Activated CD4-positive, alpha-beta T cell treated with anti-CD3 and anti-CD28 coated beads, Interleukin-2, amount 10 ng/mL, durations not matched to agents 7 days and 5 days (primary cell): ENCODE measurements at places on chromosomes 2 and 18.

- no peak for DNase-seq
These were observed 248.7 kb upstream of the PIK3C3 start for GRCh38 chr18:41706301-41706700.

GRCh38 chr18:55179835-55180234 lies 220.6 kb upstream of the CCDC68 start:
- no peak for DNase-seq

DNA sequence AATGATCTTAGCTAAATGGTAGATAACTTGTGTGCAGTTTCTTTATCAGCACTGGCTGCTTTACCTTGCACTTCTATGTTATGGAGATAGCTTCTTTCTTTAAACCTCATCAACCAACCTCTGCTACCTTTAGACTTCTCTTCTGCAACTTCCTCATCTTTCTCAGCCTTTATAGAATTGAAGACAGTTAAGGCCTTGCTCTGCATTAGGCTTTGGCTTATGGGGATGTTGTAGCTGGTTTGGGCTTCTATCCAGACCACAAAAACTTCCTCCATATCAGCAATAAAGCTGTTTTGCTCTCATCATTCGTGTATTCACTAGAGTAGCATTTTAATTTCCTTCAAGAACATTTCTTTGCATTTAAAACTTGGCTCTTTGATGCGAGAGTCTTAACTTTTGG lies 123.7 kb downstream of the PIK3C3 start:
- DNase-seq, result no peak

- peak; percentile 53 for DNase-seq
These were observed 4.9 kb upstream of the PDCD1 start for GRCh38 chr2:241863536-241863954.

GRCh38 chr18:75544051-75544481 lies 116.6 kb upstream of the SMIM21 start:
- no peak for DNase-seq

DNA sequence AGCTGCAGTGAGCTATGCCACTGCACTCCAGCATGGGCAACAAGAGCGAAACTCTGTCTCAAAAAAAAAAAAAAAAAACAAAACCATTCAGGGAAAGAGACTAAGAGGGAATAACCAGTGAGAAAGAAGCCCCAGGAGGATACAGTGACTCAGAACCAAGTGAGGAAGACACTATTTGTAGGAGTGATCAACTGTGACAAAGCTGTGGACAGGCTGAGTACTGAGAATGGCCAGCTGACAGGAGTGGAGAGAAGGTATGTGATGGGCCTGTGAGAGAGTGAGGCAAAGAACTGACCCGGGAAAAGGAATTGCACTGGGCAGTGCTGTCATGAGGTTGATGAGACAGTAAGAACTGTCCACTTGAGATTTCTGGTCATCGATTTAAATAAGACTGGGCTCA lies 6.7 kb upstream of the LCT start:
- DNase-seq, result no peak

DNA sequence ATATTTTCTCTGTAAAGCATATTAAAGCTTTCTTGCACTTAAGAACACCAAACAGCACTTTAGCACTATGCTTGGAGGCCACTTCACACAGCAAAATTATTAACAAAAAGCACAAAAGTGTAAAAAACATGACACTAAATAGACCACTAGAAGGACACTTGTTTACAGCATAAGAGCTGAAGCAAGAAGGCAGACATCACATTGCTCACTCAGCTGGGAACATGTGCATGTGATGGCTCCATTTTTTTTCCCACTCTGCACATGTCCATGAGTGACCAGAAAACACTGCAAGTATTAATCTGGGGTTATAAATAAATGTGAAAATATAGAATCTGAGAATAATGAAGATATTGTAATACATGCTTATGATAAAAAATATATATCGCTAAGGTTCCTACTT lies 103.1 kb upstream of the MAPRE2 start:
- DNase-seq, result no peak

GRCh38 chr2:240997141-240997855 lies 1.1 kb upstream of the SNED1 start:
- DNase-seq, result no peak

DNA sequence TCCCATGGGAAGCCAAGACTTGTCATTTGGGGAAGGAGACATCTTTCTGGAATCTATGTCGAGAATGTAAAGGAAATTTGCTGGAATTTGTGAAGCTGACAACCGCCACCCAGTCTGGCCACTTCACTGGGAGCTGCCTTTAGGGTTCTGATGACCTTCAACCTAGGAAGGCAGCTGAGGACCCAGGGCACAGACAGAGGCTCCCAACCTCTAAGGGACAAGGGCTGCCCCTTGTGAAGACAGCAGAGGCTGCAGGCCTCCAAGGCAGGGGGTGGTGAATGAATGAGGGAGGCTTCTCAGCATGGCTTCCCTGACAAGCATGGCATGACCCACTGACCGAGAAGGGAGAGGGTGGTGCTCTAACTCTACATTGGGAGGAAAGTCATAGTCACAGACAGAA lies 128.9 kb upstream of the ASB18 start:
- no peak for DNase-seq

DNA sequence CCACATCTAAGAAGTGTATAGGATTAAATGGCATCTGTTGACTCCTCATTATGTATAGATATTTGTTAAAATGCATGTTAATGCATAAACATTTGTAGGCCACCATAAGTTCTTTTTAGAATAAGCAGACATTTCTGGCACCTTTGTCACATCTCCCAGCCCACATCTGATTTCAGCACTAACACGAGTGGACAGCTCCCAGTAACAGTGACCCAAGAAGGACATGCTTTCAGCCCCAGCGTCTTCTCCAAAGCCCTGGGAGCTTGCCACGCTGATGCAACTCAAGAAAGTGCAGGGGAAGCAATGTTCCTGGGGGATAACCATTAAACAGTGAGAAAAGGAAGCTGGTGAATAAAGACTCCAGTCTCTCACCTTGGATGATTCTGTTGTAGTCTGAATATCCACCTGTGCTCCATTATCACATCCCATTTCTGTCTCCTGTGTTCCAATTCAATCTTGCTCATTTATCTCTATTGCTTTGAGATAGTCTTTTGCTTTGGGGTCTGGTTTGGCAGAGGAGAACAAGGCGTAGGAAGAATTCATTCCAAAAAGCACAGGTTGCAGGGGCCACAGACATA lies 182.6 kb upstream of the THSD7B start:
- peak; percentile 46 for DNase-seq

DNA sequence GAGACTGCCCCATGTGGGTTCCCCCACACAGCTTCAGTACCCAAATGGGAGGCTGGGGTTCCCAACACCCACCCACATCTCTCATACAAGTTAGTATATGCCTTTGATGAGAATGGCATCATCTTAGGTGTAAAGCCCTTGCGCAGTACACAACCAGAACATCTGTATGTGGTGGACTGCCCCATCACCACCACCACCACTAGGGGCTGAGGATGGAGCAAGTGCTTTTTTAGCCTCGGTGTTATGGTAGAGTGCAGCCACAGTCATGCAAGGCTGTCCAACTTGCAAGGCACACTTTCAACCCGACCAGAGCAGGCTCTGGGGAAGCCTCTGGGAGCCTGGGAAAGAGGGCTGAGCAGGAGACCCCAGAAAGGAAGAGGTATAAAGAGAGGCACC lies 241.2 kb downstream of the TFCP2L1 start:
- no peak for DNase-seq

GRCh38 chr2:183665425-183665824 lies 541.2 kb downstream of the NUP35 start:
- no peak for DNase-seq

GRCh38 chr2:10331027-10331701 lies 28.5 kb downstream of the HPCAL1 start:
- peak; percentile 77 for DNase-seq

DNA sequence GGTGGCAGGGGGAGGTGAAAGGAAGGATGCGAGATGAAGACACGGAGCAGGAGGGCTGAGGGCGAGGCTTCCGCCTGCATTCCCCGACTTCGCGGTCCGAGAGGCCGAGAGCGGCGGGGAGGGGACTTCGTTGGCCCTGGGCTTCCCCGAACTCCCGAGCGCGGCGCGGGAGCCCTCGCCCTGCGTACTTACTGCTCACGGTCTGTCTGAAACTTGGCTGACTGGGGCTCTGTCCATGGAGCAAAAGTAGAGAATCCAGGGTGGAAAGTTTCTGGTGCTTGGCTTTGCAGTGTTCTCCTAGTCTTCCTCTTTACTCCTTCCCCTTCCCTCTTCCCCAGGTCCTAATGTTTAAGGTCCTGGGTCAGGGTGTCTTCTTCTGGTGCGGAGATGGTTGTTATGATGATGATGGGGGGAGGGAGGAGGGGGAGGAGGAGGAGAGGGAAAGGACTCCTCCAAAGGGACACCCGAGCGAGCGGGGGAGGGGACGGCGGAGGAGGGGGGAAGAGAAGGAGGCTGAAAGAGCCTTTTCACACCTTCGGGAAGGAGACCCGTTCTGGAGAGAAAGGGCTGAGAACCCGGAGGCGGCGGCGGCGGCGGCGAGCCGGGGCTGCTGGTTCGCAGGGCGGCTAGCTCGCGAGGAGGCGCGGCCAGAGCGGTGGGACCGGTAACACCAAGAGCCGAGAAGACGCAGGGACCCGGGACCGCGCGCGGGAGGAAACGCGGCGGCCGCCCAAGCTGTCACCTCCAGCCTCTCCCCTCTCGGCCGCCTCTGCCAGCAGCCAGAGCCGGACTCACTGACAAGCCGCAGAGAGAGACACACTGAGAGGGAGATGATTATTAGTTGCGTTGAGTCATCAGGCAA lies at the start of gene SATB2:
Gene SATB2, minus strand, starts transcription at position 793 of the 862 bp plus-strand sequence. CDS start 1,902 bp downstream, outside the sequence.
- no peak for DNase-seq

GRCh38 chr2:237966250-237966564 lies 607 bp upstream of the UBE2F start:
- no peak for DNase-seq

DNA sequence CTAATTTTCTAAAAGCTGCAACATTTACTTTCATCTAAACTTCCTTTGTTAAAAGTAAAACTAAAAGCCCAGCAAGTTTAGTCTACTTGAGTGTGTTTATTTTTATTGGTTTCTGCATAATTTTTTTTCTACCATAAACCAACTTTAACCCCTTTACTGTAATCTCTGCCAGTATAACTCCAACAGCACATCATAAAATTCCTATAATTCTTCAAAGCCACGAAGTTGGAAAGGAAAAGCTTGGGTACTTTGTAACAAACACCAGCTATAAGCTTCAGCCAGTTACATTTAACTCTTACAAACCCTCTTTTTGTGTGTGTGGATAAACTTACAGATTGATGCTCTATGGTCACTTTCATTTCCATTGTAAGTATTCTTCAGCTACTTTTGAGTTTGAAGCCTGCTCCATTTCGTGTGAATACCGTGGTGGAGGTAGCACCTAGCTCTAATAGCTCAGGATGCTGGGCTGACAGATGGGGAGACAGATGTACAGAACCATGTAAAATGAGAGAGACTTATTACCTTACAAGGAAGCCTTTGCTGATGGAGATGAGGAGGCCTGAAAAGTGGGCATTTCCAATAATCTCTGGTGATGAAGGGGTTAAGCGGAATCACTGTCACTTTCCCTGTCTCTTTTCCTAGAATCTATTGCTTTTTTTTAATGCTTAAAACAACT lies 42.5 kb downstream of the ZEB2 start:
- DNase-seq, result no peak

DNA sequence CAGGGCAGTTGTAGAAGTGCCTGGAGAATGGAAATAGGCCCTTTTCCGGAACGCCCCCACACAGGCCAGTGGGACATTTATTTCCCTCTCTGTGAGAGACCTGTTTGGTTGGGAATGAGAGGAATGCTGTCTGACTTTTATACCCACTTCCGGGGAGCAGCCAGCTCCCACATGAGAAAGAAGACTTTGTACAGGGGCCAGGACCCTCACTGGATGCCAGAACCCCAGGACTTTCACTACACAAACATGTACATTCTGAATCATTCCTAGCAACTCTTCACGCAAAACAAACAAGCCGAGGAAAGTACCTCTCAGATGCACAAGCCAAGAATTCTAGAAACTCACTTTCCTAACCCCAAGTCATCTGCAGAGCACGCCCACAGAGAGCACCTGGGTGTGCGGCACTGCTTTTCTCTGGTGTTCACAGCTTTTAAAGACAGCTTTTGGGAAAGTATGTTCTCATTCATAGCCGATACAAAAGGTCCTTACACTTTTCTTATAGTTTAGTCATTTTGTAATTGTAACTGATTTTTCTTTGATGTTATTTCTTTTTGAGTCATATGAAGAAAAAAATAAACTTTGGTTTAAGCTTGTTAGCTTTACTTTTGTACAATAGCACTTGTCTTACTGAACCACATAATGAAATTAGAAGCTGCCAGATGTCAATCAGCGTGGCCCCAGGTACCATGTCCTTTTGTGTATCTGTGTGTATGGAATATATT lies 856.1 kb upstream of the ID2 start:
- DNase-seq, result no peak

GRCh38 chr2:164754157-164755093 lies 87.2 kb downstream of the COBLL1 start:
- no peak for DNase-seq

DNA sequence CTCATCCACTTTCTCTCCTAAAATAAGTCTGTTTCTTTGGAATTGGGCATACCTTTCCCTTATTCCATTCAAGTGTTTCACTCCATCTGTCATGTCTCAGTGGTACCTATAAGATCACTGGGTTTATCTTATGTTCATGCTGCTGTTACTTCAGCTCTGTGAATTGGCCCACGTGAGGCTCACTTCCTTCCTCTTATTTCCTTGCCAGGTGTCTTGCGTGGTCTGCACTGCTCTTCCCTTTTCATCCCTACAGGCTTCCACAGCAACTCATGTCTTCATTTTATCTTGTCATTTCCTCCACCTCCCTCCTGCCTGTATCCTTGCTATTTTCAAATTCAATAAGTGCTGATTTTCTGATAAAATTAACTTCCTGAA lies 159.1 kb upstream of the ALPP start:
- DNase-seq, result no peak

- DNase-seq, result no peak
These were observed 261.1 kb downstream of the ANAPC1 start for GRCh38 chr2:111622859-111623258.

DNA sequence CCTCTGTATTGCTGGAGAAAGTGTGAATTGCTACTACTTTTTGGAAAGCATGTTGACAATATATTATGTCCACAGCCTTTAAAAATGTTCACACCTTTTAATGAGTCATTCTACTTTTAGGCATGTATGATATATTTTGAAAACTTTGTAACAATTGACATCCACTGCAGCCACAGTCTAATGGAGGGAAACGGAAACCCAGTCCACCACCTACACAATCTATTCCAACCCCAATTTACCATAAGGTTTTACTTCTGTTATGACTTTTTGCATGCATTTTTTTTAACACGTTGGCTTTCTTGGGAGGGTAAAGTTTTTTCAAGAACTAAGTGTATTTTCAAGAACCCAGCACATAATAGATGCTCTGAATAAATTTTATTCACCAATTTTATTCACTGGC lies 38.5 kb upstream of the ATP8B1 start:
- DNase-seq, result no peak

- no peak for DNase-seq
These were observed 44.2 kb downstream of the ARID5A start for GRCh38 chr2:96580771-96581170.

DNA sequence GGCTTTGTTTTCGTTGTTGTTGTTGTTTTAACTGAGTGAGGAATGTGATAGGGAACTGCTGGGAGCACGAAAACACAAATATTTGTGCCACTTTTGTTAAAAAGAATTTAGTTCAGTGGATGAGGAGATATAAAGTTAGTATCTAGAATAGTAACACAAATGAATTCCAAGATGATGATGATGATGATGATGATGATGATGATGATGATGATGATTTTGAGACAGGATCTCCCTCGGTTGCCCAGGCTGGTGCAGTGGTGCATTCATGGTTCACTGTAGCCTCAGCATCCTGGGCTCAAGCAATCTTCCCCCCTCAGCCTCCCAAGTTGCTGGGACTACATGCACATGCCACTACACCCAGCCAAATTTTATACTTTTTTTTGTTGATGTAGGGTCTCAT lies 223.7 kb downstream of the DSEL start:
- DNase-seq, result no peak
